Chondrocyte (in vitro differentiated cells): ENCODE measurements at places on chromosomes 11 and 22. TPM values are rescaled to one million over a fixed set of nuclear protein-coding genes. Genes with fewer than 3 reads are reported as not detected.
A peak's percentile ranks its signal among the peaks of the same experiment; 100 is the strongest.

- no peak for DNase-seq
Observed at GRCh38 chr22:37328017-37328416, 45.7 kb downstream of the CYTH4 start.

DNA sequence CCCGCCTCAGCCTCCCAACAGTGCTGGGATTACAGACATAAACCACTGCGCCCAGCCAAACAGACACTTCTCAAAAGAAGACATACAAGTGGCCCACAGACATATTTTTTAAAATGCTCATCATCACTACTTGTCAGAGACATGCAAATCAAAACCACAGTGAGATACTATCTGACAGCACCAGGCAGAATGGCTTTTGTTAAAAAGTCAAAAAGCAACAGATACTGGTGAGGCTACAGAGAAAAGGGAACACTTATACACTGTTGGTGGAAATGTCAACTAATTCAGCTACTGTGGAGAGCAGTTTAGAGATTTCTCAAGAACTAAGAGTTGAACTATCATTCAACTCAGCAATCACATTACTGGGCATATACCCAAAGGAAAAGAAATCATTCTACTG lies 67.0 kb downstream of the ARHGAP20 start:
- DNase-seq = no peak

DNA sequence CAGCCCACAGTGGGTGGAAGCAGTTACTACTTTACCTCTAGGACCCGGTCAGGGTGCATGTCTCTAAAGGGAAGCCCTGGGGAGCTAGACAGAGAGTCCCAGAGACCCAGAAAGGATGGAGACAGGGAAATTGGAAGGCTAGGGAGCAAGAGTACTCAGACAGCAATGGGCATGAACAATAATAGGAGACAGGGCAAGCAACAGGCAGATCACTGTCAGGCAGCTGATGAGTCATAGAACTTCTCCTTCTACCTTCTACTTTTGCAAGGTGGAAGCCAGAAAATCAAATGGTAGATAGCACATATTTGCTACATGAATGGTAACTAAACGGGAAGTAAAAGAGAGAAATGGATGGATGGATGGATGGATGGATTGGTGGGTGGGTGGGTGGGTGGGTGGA lies 19.6 kb downstream of the CD5 start:
- DNase-seq = no peak

GRCh38 chr11:112983887-112984286 lies 22.7 kb downstream of the NCAM1 start:
- no peak for DNase-seq

GRCh38 chr11:112343368-112344039 lies 82.8 kb upstream of the PLET1 start:
- DNase-seq = no peak

- no peak for DNase-seq
Observed at GRCh38 chr11:93526346-93526633, 16.9 kb downstream of the SMCO4 start.

DNA sequence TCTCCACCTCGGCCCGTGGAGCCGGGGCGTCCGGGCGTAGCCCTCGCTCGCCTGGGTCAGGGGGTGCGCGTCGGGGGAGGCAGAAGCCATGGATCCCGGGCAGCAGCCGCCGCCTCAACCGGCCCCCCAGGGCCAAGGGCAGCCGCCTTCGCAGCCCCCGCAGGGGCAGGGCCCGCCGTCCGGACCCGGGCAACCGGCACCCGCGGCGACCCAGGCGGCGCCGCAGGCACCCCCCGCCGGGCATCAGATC lies 439 bp downstream of the YAP1 start:
- DNase-seq = no peak

DNA sequence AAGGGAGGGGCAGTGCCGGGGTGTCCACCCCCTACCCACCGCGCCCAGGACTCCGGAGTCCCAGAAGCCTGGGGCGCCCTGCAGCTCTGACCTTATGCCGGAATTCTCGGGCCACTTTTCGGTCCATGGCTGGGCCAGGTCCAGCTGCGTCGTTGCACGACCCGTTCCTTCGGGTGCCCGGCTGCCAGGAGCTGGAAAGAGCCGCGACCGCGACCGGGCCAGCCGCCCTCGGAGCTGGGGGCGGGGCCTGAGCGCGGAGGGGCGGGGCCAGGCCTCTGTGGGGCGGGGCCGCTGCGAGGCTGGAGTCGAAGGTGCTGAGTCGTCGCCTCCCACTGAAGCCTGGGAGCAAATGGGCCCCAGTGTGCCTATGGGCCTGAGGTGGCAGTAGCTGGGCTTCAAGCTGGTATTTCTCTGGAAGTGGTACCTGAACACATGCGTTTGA lies at the start of gene USH1C:
Gene USH1C, minus strand, starts transcription at position 236 of the 442 bp plus-strand sequence. Its CDS starts 109 bp downstream, at position 127.
- peak; percentile 77 for DNase-seq

GRCh38 chr11:8605971-8606563 lies 12.0 kb upstream of the STK33 start:
- no peak for DNase-seq

The KRTAP5-11 gene
- not detected in 3 replicates for total RNA-seq

The TMEM191C gene
- total RNA-seq = 0.49 to 1.7 TPM (median 1.5 TPM) in 3 replicates

DNA sequence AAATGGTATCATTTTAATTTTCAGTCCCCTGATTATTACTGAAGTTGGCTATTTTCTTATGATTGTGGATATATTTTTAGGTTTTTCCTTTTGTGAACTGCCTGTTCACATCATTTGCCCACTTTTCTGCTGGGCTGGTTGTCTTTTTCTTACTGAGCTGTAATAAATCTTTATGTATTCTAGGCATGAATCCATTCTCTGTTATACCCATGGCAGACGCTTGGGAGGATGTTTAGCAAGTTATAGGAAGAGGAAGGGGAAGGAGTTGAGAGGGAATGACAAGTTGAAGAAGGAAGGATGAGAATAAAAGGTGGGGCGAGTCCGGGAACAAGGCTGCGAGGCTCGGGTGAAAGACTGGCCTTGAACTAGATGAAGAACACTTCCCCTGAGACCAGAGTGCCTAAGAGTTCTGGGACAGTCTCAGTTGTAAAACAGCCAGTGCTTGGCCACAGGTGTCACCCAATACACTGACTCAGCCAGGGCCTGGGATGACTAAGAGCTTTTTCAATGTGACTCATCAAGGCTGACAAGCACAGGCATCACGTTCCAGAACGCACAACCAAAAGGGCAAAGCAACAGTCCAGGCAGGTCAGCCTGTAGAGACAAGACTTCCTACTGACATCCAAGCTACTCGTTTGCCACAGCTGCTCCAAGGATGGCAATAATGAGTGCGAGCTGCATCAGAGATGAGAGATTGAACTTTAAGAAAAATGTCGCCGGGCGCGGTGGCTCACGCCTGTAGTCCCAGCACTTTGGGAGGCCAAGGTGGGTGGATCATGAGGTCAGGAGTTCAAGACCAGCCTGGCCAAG lies 35.2 kb downstream of the LRFN4 start:
- DNase-seq = no peak

The GAS2L1 gene
- 34.5 to 35.6 TPM (median 34.8 TPM) in 3 replicates for total RNA-seq

GRCh38 chr11:67635231-67635521 lies 4.4 kb downstream of the TBX10 start:
- DNase-seq = no peak

DNA sequence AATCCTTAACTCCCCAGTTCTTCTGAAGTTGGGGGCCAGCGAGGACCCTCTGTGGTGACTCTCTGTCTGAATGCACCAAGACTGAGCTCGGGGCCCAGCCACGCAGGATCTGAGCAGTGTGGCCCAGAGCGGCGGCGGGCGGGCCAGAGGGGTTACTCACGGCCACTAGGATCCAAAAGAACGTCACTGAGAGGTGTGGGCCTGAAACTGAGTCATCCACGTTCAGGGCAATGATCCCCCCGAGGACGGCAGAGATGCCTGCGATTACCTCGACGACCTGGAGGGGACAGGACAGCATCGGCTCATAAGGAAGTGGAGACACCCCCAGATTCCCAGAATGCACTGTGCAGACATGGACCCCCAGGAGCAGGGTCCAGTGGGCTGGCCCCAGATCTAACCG lies 11.2 kb downstream of the MLC1 start:
- DNase-seq = no peak

The RCOR2 gene
- 1.3 to 3.8 TPM (median 2.7 TPM) in 3 replicates for total RNA-seq

The KRTAP5-2 gene
- not detected in 3 replicates for total RNA-seq

- no peak for DNase-seq
Observed at GRCh38 chr11:73969091-73969490, 13.6 kb downstream of the UCP2 start.

DNA sequence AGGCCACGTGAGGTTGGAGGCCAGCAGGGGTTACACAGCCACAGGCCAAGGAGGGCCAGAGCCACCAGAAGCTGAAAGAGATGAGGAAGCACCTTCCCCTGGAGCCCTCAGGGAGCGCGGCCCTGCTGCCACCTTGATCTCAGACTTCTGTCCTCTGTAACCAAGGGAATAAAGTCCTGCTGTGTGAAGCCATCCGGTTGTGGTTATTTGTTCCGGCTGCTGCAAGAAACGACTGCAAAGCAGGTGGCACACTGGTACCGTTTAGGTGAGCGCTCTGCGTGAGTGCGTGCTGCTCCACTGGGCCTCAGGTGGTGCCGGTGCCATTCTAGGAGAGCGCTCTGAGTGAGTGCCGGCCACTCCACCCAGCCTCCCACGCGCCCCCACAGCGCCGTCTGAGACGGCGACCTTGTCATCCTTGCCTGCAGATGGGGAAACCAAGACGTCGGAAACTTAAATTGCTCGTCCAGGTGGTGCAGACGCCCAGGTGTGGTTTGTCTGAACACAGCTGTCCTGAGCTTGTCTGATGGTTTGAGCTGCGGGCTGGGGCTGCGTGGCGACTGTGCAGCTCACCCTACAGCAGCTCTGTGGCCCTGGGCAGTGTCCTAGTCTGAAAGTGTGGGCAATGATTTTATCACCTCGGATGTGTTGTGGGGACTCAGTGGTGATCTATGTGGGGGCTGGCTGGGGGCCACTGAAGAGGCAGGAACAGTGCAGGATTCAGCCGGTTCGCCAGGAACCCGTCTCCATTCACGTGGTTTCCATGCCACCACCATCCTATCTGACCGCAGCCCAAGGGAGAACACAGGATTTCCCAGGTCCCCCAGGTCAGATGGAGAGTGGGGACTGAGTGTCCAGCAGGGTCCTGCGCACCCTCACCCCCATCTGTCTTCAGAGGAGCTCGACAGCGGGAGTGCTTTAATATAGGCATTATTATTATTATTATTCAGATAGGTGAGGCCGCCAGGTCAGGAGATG lies 4.6 kb upstream of the MRGPRG start:
- DNase-seq = no peak

DNA sequence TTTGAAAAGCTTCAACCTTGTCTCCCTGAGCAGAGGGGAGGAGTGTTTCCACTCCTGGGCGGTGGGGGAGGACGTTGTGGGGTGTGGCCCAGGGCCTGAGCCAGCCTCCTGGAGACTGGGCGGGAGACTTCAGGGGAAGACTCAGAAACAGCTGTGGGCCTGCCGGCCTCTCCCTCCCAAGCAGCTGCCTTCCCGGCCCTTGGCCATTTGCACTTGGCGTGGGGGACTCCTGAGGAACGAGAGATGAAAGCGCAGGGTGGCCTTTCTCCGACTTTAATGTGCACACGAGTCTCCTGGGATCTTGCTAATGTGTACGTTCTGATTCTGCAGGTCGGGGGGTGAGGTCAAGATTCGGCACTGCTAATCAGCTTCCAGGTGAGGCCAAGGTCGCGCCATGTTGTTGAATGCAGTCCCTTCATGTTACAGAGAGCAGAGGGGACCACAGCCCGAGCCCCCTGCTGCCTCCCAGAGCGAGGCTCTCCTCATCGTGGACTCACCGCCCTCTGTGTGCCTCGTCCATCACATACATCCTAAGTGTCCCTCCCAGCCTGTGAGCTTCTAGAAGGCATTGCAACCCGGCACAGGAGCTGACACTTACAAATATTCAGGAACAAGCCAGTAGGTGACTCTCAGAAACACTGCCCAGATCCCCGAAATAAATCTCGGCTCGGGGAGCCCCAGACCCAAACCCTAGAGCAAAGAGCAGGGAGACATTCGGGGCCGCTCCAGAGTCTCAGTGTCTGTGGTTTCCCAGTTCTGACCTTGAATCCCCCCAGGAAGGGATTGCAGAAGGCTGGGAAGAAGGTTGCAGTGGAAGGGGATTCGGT lies 7.7 kb downstream of the LIF start:
- peak; percentile 89 for DNase-seq

DNA sequence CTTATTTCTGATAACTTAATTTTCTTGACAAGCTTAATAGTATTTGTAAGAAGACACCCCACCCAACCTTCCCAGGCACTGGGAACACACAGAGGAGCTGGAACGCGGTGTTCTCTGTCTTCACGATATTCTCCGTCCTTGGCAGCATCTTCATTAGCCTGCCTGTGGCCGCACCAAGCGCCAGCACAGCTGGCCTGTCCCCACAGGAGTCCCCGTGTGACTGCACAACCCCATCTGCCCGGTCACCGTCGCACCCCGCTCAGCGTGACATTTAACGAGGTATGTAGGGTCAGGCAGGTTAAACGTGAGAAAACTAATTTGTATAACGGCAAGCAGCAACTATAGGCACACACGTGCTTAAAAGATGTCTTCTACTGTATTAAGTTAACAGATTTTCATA lies 293.3 kb downstream of the BRD1 start:
- DNase-seq = peak; percentile 60

GRCh38 chr11:15893080-15893492 lies 463.3 kb downstream of the SOX6 start:
- no peak for DNase-seq

- DNase-seq = no peak
Observed at GRCh38 chr11:75562048-75562835, at the start of gene SERPINH1. TSS of gene SERPINH1 (plus strand) at chr11:75562253. CDS start at chr11:75566350, 4,097 bp downstream.

DNA sequence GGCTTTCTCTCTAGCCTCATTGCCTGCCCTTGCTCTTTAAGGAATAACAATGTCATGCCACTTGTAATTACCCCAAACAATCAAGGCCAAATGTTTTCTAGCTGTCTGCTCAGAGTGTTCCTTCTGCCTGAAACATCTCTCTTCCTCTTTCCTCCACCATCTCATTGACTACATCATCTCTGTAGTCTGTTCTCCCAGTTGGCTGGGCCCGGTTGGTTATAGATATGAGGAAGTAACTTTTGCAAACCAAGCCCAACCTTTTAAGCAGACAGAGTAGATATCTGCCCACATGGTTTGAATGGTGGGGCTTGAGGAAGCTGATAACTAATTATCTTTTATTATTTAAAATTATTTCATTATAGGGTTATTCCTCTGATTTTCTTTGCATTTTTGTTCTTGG lies 104.5 kb downstream of the NTM start:
- DNase-seq = no peak

The MMP7 gene
- total RNA-seq = 0.50 to 0.51 TPM in 2 of 3 replicates, not detected in the other

DNA sequence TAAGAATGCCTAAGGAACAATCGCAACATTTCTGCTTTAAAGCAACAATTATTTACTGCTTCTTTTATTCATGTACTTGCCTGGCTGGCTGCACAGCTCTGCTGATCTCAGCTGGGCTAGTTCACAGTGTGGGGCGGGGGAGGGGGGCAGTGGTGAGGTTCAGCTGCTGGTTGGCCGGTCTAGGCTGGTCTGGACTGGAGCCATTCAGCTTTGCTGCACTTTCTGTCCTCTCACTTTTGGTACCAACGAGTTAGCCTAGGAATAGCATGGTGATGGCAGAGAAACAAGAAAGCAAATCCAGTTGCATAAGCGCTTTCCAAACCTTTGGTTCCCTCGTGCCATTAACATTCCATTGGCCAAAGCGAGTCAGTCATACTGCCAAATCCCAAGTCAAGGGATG lies 16.0 kb upstream of the MIF start:
- no peak for DNase-seq

GRCh38 chr11:133041181-133041580 lies 491.1 kb downstream of the OPCML start:
- DNase-seq = no peak

The MEI1 gene
- total RNA-seq = 0.40 to 0.85 TPM in 2 of 3 replicates, not detected in the other

GRCh38 chr22:29139965-29140782 lies 65.5 kb upstream of the EMID1 start:
- no peak for DNase-seq
